ENCODE measurements at places on chromosomes 3 and 15.

GRCh38 chr15:41597787-41598186 is 38.8 kb downstream of the TYRO3 start:
- DNase-seq: no peak

DNA sequence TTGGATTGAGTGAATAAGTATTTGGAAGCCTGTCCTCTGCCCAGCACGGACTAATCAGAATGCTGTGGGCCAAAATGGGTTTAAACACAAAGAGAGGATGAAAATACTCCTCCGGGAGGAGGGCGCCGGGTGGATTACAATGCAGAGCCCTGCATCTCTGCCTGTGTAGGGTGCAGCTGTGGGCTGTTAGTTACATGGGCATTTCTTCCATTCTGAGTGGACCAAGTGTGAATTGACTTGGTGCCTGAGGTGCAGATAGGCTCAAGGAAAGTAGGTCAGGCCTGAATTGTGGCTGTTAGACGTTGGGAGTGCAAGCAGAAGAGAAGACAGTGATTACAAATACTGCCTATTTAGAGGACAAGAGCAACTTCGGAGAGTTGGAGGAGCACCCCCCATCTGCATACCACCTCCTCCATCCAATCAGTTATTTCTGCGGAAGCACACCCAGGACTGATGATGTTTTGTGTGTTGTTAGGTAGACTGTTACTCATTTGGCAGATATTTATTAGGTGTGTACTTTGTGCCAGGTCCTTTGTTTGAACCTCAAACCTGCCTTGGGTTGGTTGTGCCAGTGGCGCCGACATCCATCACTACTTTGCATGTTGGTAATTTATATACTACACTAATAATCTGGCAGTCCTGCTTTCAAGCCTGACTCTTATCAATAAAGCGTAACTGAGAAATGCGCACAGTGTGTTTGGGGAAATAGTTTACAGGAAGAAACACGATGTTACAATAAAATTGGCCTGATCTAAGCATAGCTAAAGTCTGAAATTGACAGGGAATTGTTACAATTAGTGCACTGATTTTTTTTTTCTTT is 33.0 kb downstream of the PTPRG start:
- no peak for DNase-seq

- DNase-seq: no peak
Observed at GRCh38 chr15:80168421-80168820, 15.6 kb downstream of the FAH start.

DNA sequence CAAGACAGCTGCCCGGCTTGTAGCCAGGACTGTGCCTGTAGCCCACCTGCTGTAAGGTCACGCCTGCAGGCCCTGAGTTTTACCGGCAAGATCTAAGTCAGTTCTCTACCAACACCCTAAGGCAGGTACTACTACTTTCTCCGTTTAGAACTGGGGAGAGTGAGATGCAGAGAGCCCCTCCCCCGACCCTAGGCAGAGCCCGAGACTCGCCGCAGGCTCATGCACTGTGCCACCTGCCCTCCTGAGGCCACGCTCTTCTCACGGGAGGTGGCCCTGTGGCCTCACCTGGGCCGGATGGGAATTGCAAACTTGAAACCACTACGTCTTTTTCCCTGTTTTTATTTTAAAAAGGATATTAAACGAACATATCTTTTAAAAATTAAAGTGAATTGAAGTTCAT is 36.9 kb upstream of the PCSK6 start:
- no peak for DNase-seq

DNA sequence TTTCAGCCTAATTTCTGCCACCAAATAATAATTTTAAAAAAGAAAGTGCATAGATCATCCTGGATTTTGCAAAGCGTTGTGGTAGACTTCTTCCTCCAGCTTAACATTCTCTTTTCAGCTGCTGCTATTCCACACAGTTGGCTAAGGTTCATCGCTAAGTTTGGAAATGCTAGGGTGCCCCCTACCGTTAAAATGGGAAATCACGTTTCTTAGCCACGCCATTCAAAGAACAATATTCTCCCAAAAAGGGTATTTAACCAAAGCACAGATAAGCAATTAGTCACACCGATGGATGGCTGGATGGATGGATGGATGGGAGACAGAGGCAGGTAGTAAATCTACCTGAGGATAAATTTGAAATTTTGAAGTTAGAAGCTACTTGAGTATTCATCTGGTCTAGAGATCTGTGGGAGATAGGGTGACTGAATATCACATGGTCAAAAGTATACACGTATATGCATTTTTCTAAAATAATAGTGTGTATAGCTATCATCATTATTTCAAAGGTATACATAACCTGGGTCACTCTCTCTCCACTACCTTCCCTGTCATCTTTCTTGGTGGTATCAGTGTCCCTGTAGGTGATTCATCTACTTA is 67.2 kb downstream of the EFHB start:
- DNase-seq: peak; percentile 10

GRCh38 chr3:3305084-3305483 is 125.6 kb upstream of the CRBN start:
- DNase-seq: no peak

DNA sequence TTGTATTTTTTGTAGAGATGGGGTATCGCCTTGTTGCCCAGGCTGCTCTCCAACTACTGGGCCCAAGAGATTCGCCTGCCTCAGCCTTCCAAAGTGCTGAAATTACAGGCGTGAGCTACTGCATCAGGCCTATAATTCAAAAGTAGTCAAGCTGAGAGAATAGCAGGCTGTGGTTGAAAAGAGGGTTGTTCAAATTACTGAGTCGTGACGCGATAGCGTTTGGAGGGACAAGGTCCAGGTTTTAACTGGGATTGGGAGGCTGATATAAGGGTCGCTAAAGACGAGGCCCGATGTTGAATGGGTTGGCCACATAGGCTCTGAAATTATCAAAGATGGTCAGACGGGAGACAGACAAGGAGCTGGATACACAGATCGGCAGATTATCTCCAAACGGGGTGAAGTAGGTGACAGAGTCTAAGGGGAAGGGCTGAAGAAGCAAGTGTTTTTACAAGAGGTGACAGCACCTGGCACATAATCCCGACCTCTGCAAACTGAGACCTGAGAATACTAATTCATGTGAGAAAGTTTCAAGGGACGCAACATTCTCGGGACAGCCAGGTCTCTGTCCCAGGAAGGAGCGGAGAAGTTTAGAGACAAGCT is 759 bp upstream of the ARID3B start:
- DNase-seq: no peak

GRCh38 chr3:122515870-122516269 is 1.1 kb upstream of the KPNA1 start:
- no peak for DNase-seq

DNA sequence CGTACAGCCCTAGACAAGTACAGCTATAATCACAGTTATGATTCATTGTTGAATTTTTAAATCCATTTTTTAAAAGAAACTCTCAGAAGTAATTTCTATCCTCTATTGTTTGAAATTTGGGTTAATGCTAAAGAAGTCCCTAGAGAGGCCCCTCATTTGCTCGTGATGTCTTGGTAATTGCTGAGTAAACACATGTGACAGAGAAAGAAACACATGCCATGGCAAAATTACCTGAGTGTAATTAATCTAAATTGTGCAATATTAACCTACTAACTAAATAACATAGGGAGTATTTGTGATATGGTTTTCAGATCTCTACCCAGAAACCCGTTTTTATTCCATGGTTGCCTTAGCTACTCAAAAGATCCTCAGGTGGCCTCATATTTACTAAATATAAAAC is 10.8 kb downstream of the NEK10 start:
- no peak for DNase-seq

DNA sequence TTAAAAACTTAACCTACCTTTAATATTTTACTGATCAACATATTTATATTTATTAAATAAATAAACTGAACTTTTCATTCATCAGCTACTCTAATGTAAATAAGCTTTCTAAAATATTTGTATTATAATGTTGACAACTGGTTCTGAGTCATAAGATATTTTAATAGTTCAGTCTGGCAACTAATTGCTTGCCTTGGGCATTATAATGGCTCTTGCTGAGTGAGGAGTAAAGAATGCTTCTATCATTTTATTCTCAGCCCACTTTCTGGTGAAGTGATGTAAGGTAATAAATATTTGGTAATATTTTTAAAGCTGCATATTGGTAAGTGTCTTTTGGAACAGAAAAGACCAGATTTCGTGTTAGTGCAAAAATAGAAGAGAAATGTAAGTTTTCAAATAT is 81.5 kb downstream of the DIPK2A start:
- DNase-seq: no peak

DNA sequence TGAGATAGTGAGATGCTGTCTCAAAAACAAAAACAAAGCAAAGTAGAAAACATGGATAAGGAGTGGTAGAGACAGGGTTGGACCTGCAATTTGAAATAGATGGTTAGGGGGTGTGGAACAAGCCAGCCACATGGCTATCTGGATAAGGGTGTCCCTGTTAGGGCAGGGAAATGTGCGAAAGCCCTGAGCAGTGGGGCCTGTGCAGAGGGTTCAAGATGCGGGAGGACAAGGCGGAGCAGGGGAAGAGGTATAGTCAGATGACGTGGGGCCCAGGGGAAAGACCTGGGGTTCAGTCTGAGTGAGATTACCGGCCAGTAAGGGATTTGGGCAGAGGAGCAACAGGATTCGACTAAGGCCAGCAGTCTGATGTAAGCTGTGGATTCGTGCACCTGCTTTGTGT is 18.4 kb upstream of the NR2E3 start:
- no peak for DNase-seq

- no peak for DNase-seq
Observed at GRCh38 chr3:9116336-9116735, 133.1 kb downstream of the SRGAP3 start.

GRCh38 chr3:197564097-197564843 is 8.5 kb upstream of the BDH1 start:
- no peak for DNase-seq

DNA sequence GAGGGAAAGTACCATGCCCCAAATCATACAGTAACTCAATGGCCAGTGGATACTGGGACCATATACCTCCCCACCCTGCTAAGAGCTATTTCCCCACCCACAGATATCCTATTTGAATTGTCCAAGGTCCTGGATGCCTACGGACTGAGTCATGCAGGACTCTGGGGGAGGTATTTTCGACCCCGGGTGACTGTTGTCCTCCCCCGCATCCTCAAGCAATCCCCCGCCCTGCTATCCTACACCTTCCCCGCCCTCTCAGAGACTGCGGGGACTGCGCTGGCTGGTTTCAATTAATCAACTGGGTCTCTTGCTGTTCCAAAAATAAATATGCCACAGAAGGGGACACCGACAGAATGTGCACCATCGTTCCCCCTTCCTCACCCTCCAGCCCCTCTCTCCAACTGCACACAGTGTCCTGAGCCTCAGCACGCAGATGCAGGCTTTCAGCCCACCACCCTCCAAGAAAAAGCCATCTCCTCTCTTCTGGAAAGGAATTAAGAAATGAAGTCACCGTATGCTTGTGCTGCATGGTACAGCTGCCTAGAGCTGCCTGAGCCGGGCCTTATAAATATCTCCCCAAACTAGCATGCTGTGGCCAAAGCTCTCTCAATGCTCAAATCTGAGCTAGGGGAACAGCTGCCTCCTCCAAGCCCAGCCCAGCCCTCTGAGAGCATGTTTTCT is 8.1 kb downstream of the CAV3 start:
- DNase-seq: no peak

DNA sequence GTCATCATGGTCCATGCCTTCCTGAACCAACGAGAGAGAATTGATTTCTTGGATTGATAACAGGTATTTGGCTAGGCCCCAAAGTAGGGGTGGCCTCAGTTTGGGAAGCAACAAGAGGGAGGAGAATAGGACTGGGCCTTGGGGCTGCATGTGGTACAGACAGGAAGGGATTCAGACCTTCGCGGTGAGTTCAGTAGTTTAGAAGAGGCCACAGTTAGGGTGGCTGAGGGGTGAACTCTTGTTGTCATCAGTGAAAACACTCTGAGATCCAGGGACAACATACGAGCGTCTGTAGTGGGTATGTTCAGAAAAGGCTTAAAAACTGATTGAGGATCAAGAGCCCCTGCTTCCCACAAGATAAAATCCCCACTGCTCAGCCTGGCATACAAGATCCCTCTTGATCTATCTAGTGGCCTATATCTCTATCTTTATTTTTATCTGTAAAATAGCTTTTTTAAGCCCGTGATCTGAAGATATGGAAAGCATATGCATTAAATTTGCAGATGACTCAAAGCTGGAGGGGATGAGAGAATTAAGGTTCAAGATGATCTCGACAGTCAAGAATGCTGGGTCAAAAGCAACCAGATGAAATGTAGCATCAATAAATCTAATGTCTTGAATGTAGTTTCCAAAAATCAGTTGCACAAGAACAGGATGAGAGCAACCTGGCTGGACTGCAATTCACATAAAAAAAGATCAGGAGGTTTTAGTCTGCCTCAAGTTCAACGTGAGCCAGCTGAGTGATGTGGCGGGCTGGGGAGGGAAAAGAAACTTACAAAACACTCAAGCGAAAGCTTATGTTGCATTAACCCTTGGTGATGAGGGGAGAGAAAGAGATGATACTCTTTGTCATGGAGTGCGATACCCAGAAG is 221.1 kb upstream of the TLE3 start:
- DNase-seq: no peak

GRCh38 chr3:27699067-27699466 is 23.1 kb downstream of the EOMES start:
- no peak for DNase-seq

DNA sequence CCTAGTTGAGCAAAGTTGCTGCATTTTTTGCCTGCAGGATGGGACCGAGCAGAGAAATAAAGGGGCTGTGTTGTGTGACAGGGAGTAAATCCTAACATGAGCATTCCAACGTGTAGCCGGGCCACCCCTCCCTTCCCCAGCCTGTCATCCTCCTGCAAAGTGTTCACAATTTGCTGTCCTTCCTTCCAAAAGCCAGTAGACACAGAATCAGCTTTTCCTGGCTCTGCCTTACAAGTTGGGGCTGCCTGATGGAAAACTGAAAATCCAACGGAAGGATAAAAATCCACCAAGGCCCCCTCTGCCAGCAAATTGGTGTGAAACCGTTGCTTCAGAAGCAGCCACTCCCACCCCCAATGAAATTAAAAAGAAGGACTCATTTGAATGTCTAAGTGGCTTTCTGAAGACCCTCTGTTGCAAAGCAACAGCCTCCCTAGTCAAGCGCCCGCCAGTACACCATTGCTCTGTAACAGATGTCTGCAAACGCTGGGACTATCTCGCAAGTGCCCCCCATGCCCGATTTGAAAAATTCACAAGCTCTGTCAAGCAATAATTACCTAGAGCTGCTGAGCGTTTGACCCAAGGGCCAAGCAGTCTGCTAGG is 665 bp downstream of the FRMD4B start:
- DNase-seq: no peak

GRCh38 chr3:53102601-53103147 is 27.6 kb downstream of the RFT1 start:
- DNase-seq: no peak

DNA sequence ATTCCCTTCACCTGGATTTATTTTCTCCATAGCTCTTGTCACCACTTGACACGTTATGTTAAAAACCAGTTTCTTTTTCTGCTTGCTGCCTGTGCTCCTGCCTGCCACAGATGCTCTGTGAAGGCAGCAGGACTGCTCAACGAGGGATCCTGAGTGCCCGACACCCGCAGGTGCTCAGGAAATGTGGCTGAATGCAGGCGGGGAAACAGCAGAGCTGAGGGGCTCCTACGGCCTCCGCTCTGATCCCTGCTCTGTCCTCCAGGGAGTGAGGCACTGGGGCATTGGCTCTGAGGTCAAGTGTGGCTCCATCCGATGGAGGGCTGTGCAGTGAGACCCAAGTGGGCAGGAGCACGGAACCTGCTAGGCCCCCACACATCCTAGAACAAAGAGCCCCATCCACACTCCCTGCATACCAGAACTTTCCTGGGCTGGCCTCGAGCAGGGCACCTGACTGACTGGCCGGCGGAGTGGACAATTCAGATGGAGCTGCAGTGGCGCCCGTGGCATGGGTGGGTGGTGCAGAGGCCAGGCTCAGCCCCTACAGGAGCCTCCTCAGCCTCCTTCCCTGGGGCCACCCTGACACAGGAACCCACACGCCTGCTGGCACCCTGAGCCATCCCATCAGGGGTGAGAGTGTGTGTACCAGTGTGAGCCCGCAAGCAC is 27.9 kb downstream of the IQSEC1 start:
- no peak for DNase-seq

Data from central memory CD4-positive, alpha-beta T cell (primary cell).